ENCODE measurements at places on chromosomes 12 and 14.

- no peak for DNase-seq
Measured at GRCh38 chr14:72904840-72905561, 11.1 kb upstream of the DPF3 start.

- DNase-seq, result no peak
Measured at GRCh38 chr12:15701206-15701605, 88.0 kb downstream of the EPS8 start.

DNA sequence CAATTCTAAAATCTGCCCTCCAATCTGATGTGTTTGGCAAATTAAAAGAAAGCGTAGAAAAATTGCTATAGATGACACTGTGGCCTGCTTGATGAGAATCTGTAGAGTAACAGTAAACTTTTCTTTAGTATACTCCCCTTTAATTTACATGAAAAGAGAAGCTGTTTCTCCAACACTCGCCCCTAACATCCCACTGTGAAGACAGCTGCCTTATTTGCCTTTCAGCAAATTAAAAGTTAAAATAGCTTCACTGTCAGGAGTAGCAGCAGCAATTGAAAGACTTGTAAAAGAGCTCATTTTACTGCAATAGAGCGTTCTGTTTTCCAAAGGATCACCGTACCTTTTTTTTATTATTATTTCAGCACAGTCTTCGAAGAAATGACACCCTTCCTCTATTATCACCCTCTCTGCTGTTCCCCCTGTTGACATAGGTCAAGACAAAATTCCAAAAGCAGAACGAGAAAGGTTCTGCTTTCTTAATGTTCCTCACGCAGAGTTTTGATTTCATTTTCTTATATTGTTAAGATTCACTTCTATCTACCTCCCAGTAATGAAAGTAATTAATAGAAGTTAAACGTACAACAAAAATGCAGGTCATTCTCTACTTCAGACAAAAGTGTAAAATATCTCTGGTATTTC is 153.5 kb upstream of the USP15 start:
- DNase-seq, result no peak

GRCh38 chr14:99316281-99317163 is 44.5 kb upstream of the BCL11B start:
- no peak for DNase-seq

DNA sequence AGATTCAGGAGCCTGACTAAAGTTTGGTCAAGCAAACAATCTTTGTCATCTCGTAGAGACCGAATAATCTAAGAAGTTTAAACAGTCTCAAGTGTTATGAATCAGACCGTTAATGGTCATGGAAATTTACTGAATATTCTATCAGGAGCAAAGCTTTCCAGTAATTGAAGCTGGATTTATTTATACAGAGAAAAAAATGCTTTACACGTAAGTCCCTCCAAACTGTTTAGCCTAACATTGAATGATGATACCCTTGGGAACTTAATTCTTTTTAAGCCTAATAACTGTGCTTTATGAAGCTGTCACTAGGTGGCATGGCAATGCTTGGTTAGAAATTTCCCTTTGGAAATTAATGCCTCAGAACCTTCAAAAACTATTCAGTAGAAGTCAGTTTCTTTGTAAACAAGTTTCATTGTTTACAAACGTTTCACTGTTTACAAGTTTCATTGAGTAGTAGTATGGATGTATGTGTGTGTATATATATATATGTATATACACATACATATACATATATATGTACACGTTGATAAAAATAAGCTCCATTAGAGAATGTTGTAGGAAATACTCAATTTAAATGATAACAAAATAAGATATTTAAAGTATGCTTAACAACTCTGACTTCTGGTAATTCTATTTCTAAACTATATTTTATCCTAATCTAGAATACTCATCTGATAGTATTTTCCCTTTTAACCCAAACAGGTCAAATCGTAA is 32.1 kb downstream of the DEPDC4 start:
- DNase-seq, result no peak

DNA sequence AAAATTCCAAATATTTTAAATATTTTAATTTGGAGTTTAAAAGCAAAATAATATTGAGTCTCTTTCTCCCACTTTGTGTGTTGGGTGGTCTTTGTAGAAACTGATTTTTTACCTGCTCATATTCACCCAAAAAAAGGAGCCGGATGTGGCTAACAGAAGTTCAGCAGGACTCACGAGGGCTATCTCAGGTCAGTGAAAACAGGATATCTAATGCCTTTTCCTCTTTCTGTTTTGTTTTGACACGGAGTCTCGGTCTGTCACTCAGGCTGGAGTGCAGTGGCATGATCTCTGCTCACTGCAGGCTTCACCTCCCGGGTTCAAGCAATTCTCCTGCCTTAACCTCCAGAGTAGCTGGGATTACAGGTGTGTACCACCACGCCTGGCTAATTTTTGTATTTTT is 30.8 kb downstream of the COA8 start:
- DNase-seq, result no peak

DNA sequence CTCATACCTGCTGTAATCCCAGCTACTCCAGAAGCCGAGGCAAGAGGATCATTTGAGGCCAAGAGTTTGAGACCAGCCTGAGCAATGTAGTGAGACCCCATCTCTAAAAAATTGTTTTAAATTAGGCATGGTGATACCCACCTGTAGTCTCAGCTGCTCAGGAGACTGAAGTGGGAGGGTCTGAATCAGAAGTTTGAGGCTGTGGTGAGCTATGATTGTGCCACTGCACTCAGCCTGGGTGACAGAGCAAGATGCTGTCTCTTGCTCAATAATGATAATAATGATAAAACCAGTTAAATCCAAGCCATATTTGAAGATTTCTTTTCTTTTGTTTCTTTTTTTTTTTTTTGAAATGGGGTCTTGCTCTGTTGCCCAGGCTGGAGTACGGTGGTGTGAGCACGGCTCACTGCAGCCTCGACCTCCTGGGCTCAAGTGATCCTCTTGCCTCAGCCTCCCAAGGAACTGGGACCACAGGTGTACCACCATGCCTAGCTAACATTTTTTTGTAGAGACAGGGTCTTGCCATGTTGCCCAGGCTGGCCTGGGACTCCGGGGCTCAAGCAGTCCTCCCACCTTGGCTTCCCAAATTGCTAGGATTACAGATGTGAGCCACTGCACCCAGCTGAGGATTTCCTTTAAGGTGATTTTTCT is 12.8 kb downstream of the PSMA6 start:
- no peak for DNase-seq

- no peak for DNase-seq
Measured at GRCh38 chr14:89550821-89551220, 133.8 kb upstream of the FOXN3 start.

DNA sequence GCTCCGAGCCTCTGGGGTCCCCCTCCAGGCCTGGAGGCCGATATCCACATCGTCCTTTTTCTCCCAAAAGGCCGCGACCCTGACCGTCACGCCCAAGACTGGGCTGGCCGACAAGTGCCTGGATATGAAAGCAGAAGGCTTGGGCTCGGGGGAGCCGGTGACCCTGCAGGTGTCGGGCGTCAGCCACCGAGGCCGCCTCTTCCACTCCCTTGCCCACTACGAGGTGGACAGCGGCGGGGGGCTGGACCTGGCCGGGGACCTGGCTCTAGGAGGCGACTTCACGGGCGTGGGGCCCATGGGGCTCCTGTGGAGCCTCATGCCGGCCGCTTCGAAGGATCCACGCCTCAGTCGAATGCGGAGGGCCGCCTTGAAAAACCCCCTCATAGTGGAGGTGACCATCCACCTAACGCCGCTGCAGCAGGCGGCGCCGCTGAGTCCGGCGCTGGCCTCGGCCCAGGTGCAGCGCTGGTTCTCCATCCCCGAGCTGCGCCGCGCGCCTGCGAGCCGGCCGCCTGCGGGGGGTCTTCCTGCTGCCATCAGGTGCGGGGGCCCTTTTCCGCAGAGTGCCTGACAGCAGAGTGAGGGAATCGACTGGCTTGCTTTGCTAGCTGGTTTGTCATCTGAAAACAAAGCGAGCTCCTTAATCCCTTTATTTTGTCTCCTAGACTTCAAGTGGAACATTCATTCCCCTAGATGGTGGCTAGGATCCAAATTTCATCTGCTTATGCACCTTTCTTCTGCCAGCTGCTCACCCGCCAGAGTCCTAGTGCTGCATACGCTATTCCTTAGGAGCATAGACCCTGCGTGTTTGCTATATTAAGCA is 10.6 kb upstream of the DNAL1 start:
- no peak for DNase-seq

GRCh38 chr14:89292579-89293313 is 124.3 kb downstream of the FOXN3 start:
- no peak for DNase-seq

DNA sequence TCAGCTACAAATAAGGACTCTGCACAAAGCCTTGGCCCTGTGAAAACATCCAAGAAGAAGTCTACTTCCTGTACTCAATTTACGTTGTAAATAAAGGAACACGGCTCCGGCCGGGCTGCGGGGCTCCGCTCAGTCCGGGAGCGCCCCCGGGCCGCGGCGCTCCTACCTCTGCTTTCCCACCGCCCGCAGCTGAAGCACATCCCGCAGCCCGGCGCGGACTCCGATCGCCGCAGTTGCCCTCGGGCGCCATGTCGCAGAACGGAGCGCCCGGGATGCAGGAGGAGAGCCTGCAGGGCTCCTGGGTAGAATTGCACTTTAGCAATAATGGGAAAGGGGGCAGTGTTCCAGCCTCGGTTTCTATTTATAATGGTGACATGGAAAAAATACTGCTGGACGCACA is 502.3 kb upstream of the FOXG1 start:
- no peak for DNase-seq

DNA sequence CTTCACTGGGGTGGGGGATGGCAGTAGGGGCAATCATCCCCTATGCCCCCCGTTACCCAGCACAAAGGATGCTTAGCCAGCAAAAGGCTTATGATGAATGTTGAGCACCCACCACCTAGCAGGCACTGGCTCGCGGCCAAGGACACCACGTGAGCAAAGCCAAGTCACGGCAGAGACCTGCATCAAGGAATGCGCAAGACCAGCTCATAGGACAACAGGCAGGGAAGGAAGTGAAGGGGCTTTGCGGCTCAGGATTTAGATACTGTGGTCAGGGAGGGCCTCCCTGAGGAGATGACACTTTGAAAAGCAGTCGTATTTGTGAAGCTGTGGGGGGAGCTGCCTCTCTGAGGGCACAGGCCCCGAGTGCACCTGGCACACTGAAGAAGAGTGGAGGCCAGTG is 32.8 kb downstream of the SH2B3 start:
- no peak for DNase-seq

DNA sequence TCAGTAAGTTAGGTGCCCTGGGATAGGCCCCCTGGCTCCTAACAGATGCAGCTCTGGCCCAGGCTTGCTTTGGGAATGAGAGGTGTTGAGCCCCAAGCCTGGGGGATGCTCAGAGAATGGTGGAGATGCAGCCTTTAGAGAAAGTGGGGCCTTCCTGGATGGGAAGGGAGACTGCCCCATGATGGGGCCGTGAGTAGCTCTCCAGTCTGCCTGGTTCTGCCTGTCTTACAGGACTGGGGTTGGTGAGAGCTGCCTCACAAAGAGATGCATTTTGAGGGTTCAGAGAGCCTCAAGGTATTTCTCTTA is 523 bp upstream of the VRTN start:
- DNase-seq, result no peak

DNA sequence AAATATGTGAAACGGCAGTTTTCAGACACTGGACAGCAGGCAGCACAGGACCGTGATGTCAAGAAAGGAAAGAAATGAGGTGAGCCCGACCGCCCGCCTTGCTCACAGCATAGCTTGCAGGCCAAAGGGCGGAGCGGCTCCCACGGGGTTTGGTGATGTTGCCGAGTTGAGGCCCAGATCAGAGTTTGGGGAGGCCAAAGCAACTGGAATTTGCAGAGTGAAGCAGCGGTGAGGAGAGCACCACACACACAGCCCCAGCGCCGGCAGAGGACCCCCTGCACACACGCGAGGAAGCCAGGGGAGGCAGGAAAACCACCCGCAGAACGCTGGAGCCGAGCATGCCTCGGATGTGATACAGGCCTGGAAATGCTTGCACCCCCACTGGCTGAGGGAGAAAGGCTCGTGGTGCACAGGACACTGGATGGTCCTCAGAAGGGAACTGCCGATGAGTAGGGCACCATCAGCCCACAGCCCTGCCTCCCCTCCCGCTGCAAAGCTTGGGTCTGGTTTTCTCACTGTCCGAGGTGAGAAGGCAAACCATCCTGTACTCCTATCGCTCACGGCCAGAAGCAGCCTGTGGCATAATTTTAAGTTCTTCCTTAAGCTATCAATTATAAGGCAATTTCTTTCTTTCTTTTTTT is 25.7 kb upstream of the PLD4 start:
- DNase-seq, result no peak

DNA sequence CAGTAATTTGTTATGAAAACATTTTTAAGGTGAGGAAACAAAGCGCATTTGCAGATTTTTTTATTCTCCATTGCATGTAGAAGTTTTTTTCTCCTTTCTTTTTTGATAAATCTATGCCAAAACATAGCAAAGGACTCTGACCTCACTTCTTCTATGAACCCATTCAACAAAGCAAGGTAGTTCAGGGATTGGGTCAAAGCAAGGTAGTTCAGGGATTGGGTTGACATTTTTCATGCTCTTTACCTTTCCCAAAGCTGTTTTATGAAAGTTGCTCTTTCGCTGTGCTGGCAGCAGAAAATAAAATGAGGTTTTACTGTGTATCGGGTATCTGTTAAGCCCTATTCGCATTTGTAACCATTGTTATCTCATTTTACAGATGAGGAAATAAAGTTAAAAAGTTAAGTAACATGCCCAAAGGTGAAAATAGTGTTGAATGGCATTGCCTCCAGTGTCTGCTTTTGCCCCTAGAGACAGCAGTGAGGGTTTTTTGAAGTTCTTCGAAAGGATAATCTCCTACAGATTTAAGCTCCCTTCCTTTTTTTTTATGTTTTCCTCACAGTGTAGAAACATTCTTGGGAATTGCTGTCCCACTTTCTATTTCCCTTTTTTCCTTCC is 10.6 kb downstream of the STRAP start:
- no peak for DNase-seq

- DNase-seq, result no peak
Measured at GRCh38 chr12:41762691-41763090, 382.0 kb downstream of the GXYLT1 start.

DNA sequence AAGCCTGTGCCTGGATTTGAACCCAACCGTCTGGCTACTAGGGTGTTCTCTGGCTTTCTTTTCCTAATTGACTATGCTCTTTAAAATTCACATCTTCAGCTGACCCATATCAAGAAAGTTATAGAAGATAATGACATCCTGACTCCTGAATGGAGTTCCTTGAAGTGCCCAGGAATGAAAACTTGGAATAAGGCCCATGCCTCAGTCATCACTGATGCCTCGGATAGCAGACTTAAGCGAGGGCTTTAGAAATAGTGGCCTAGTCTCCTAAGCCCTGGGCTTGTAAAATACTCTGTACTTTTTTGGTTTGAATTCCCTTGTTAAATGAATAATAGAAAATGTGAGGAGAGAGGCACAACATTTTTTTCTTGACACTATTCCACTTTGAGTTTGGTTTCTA is 39.0 kb downstream of the CHST11 start:
- DNase-seq, result no peak

All from cortex of kidney (tissue), 1 donor.